ENCODE measurements at places on chromosomes 16 and 17.

- DNase-seq: no peak
Measured at GRCh38 chr17:57939797-57940196, 15.4 kb downstream of the CUEDC1 start.

DNA sequence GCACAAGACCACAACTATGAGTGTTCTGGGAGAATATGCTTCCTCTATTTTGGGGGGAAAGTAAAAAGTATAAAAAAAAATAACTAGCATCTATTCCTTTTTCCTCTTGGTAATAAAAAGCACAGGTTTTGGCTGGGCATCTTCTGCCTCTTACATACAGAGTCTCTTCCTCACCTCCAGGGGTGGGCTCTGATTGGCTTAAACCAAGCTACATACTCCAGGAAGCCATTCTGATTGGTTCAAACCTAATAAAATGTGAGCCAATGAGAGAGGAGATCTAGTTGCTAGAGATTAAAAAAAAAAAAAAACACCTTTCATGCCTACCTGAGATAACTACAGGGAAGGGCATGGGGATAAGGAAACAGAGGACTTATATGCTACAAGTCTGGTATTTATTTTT is 365.9 kb upstream of the ERCC4 start:
- DNase-seq: no peak

DNA sequence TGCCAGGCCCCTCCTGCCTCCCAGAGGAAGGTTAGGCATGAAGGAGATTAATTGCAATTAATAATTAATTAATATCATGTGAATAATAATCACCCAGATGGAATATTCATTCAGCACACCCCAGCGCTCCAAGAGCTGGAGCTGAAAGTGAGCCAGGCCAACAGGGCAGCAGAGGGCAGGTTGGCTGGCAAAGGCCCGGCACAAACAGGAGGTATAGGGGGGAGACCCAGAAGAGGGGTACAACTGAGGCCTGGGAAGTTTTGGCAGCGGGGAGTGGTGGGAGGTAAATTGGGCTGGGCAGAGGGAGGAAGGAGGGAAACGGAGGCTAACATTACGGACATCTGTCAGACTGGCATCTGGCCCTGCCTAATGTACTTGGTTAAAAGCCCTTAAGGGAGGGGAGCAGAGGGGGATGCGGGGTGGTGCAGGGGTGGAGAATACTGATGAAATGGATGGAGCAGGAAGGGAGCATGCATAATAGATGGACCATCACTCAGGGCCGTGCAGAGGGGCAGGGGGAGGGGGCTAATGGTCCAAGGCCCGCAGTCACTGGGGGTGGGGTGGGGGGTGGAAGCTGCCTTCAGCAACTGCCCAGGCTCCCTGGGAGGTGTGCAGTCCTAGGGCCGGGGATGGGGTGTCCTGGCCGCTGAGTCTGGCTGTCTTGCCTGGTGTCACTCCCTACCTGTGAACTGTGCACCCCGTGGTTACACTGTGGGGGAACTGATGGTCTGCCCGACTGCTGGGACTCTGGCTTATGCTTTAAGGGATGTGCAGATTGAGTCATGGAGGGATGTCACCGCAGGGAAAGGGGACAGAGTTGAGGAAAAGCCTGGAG is 1.9 kb downstream of the ADAM11 start:
- no peak for DNase-seq

GRCh38 chr17:31387438-31387837 is 4.0 kb upstream of the RAB11FIP4 start:
- no peak for DNase-seq

- no peak for DNase-seq
Measured at GRCh38 chr17:40072735-40073346, 10.1 kb downstream of the THRA start.

GRCh38 chr17:58319173-58320162 is 9.1 kb downstream of the TSPOAP1 start:
- no peak for DNase-seq

GRCh38 chr16:17227278-17227677 is 243.5 kb downstream of the XYLT1 start:
- no peak for DNase-seq

DNA sequence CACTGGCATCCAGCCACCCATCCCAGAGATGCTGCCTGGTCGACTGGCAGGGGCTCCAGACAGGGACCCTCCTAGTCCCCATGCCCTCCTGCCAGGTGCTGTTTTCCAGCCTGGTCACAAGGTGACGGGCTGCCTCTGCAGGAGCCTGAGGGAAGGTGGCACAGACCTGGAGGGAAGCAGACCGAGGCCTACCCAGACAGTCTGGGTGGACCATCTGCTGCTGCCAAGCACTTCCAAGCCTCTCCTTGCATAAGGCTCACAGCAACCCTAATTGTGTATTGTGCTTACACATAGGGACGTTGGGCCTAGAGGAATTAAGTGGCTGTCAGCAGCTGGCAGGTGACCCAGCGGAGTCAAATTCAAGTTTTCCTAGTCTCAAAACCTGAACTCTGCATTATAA is 90.1 kb upstream of the KCNJ18 start:
- DNase-seq: no peak

DNA sequence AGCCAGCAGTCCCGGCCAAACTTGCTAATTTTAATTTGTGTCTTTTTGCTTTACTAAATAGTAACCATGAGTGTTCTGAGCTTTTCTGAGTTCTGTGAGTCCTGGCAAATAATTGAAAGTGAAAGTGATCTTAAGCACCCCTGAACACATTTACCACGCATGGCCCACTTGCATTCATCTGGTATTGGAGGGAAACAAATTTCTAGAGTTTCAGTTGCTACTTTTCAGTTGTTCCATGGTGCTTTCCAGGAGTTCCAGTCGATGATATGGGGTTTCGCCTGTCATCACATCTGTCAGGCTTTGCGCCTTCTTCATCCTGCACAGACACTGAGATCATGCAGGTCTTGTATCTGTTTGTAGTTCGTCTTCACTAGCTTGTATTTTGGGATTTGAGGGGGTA is 44.1 kb downstream of the CRLF3 start:
- no peak for DNase-seq

DNA sequence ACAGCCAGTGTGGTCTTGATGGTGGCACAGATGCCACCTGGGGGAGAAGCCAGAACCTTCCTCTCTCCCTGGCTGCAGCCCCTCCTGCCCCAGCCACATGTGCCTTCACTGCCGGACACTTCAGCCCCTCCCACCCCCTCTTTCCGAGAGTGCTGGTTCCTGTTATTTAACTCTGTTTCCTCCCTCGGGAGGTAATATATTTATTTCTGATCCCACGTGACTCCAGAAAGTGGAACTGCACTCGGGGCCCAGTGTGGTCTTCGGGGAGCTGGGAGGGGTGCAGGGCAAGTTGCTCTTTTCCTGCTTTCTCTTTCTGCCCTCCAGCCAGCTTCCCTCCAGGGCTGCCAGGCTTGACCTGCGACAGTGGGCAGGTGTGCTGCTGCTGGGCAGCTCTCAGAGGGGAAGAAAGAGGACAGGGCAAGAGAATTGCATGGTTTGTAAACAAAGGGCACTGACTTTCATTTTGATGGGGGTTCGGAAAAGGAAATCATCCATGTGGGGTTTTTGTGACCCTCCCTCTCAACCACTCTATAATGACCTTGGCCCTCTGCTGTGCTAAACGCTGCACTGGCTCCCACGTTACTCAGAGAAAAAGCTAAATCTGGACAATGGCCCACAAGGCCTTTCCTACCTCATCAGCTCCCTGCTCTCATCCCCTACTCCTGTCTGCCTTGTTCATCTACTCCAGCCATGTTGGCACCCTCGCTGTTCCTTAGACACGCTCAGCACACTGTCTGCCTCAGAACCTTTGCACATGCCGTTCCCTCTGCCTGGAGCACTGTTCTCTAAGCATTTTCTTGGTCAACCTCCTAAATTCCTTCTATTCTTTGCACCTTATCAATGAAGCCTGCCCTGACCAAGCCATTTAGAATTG is 8.2 kb upstream of the CIITA start:
- DNase-seq: no peak

DNA sequence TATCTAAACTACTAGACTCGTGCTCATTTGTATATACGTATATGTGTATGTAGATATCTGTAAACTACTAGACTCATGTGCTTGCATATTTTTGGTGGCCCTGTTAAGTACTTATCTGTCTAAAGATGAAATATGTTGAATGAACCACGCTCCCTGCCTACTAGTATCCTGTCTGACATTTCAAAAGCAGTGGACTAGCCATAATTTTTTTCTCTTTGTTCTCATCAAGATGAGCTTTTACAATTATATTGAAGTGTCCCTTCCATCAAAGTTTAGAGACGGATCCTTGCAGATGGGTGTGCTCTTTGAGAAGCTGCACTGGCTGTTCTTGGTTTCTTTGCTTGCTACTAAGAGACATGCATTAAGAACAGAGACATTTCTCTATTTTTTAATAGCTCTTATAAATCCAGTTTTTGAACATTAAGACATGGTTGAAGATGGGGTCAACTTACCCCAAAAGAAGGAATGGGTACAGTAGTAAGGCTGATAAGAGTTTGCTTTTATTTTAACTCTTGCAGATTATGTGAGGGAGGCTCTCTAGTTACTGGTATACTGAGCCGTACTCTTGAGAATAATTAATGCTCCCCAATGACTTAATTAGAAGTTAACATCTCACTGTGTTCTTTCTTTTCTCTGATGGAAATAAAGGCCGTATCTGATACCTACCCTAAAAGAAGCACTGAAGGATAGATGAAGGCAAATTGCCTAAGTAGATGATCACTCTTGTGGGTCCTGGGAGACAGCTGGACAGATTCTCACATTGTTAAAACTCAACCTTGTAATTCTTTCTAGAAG is 3.4 kb downstream of the CNTNAP4 start:
- DNase-seq: no peak

DNA sequence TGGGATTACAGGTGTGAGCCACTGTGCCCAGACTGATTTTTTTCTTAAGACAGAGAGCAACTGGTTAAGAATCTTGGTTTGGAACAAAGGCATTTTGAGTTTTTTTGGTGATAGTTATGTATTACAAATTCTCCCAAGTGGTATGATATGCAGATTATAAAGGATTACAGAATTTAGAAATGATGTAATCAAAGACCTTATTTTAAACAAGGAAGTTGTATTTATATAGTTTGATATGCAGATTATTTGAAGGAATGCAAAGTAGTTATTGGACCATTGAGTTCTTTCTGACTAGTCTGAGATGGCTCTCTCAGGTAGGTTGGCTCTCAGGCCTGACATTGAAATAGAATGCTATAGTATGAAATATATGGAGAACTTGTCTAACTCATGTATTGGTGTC is 34.9 kb downstream of the AATF start:
- no peak for DNase-seq
